ENCODE measurements at places on chromosomes 5 and 9.

DNA sequence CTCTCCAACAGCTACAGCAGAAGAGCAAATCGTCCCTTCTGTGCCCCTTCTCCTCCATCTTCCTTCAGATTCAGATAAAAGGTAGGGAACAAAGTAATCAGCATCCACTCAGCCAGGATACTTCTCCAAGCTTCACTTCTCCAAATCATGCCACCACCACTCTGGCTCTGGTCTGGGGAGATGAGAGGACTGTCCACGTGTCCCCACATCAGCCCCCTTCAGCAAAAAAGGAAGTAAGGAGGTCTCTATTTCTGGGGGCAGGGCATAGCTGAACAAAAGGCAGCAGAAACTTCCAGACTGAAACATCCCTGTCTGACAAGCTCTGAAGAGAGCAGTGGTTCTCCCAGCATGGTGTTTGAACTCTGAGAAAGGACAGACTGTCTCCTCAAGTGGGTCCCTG, 116.9 kb downstream of the C5orf15 start:
- DNase-seq: no peak

- DNase-seq: peak; percentile 95
These were observed 297.7 kb upstream of the CD180 start for GRCh38 chr5:67494186-67494855.

DNA sequence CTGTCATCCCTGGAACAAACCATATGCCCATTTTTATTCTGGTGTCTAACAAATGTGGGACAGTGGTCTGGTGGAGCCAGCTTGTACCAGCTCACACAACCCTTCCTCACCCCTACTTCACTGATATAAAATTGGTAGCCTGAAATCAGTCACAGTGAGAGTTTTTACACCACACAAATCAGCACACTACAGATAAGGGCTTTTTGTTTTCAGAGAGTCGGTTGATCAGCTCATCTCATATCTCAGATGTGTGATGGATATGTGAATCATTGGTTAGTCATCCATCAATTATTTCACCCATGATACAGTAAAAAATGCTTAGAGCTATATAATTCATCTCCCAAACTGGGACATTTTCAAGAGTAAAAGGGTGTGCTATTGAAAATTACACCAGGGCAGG, 529.2 kb downstream of the EBF1 start:
- no peak for DNase-seq

DNA sequence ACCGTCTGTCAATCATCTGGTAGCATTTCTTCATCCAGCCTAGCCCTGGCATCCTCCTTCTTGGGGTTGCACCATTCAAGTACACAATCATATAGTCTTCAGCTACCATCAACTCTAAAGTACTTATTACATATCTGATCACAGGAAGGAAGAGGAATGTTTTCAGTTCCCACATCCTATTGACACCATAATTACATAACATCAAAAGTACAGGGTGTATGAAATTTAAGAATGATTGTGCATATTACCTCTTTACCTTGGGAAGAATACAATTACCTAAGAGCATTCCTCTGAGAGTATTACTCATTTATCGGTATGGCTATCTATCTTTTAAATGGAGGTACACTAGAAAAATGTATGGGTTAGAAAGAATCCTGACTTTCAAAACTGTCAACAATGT, 126.8 kb upstream of the PCA3 start:
- no peak for DNase-seq

DNA sequence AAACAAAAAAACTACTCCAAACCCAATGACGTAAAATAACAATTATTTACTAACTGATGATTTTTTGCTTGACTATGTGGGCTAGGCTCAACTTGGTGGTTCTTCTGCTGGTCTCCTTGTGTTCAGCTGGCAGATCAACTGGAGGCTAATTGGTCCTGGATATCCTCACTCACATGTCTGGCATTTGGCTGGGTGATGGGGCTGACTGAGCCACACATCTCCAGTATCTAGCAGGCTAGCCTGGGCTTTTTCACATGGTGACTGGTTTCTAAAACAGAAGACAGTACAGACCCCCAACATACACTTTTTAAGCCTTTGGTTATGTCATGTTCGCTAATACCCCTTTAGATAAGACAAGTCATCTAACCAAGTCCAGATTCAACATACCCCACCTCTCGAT, 104.7 kb upstream of the PRRC1 start:
- no peak for DNase-seq

GRCh38 chr9:97398999-97399758, 12.7 kb upstream of the TDRD7 start:
- no peak for DNase-seq

GRCh38 chr9:132094314-132094791, 14.7 kb upstream of the MED27 start:
- DNase-seq: no peak

DNA sequence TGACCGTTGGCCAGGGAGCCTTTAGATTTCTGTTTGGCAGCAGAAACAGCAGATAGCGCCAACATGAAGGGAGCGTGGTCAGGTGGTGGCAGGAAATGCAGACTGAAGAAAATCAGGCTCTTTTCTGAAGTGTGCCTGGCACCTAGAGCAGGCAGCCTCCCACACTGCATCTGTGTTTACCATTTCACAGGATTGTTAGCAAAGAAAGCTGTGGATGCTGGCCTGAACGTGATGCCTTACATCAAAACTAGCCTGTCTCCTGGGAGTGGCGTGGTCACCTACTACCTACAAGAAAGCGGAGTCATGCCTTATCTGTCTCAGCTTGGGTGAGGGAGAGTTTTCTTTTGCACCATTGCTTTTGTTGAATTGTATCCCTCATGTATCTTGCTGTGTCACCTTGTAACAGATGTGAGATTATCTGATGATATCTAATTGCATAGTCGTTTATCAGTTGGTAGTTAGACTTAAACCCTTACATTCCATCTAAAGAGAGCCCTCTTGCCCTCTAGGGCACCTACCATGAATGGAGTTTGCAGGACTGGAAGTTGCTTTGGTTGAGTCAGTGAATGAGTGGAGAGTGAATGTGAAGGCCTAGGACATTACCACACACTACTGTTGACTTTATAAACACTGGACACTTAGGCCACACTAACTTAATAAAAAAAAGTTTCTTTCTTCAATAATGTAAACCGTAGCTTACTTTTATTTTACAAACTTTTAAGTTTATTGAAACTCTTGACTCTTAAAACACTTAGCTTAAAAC, 42.8 kb downstream of the ACO1 start:
- no peak for DNase-seq

GRCh38 chr9:114467226-114467750, 38.0 kb downstream of the WHRN start:
- no peak for DNase-seq
